BE2C (cell line): ENCODE measurements at places on chromosomes 2 and 18.

DNA sequence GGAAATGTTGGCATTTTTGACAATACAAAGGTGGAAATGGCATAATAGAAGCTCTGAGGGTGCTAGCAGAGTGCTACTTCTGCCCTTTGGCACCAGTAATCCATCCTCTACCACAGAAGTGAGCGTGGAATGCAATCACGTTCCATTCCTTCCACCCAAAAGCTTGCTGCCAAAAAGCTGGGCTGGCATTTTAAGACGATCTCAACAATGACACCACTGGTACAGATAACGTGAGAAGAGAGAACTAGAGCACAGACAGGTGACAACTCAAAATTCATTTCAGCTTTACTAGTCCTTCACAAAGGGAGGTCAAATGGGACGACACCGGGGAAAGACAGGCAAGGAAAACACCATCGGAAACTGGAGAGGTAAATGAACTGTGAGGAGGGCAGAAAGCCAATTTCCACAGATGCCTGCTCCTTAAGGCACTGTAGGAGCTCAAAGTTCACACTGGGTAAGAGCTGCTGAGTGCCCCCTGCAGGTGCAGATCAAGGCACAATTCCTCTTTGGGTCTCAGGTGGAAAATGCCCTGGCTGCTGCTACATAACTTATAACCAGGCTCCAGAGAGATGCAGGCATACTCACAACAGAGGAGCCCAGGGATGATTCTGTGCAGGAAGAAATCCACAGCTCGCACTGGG is 50.7 kb upstream of the RNU4ATAC start:
- DNase-seq: peak; percentile 12

- DNase-seq: peak; percentile 32
These were observed 806 bp downstream of the RFX8 start for GRCh38 chr2:101473911-101474701.

GRCh38 chr2:220081171-220081570 is 453.7 kb downstream of the SLC4A3 start:
- DNase-seq: no peak

DNA sequence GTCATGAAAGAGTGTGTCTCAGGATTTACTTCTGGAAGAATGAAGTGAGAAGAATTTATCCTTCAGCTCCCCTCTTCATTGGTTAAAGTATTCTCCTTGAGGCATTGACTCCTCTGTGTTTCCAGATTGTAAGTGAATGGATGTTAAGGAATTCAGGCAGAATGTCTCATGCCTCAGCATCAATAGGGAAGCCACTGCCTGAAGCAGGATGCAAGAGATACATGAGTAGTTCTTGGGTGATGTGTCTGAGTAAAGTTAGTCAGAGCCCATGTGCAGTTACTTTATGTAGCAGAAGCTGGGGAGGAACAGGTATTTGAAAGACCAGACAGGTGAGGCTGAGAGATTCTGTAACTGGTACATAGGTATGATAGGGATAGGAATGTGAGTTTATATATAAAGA is 34.0 kb upstream of the TMEFF2 start:
- no peak for DNase-seq

GRCh38 chr2:197113275-197113711 is 186.8 kb upstream of the PGAP1 start:
- DNase-seq: no peak

- DNase-seq: no peak
These were observed 508.2 kb downstream of the LRRTM4 start for GRCh38 chr2:77013953-77014352.
